Tongue (tissue), 3 donors: ENCODE measurements at places on chromosomes 11 and 22.

DNA sequence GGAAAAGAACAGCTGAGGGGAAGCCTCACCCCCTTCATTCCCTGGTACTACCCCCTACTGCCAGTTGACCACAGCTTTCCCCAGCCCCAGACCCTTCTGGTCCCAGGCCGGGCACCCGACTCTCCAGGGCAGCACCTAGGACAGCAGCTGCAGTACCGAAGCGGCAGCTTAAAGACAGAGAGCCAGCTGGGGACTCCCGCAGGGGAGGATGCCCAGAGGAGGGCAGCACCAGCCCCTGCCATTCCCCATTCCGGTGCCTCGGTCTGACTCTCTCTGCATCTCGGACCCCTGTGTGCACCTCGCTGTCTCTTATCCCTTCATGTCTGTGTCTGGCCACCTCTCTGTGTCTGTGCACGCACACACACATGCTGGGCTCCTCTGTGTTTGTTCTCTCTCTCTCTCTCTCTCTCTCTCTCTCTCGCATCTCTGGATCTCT lies 9.4 kb downstream of the IGSF9B start:
- DNase-seq: peak; percentile 82

DNA sequence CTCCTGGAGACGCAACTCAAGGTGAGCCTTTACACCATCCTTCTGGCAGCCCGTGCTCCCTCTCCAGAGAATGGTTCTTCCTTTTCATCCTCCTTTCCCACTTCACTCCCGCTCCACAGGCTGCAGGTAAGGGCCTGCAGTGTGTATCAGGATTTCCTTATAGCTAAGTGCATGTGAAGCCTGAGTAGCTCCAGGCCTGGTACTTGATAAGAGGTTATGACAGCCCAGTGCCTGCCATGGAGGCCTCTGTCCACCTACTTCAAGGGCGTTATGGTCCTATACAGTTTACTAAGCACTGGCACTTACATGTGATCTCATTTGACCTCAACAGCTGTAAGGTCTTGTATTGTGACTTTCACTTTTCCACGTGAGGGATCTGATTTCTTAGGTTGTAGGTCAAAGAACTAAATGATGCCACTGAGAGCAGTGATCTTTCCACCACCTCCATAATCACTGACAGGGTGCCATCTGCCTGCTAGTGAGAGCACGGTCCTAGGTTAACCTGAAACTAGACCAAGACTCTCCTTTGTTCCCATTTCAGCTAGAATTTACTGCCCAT lies 18.1 kb downstream of the SSH3 start:
- DNase-seq: no peak

DNA sequence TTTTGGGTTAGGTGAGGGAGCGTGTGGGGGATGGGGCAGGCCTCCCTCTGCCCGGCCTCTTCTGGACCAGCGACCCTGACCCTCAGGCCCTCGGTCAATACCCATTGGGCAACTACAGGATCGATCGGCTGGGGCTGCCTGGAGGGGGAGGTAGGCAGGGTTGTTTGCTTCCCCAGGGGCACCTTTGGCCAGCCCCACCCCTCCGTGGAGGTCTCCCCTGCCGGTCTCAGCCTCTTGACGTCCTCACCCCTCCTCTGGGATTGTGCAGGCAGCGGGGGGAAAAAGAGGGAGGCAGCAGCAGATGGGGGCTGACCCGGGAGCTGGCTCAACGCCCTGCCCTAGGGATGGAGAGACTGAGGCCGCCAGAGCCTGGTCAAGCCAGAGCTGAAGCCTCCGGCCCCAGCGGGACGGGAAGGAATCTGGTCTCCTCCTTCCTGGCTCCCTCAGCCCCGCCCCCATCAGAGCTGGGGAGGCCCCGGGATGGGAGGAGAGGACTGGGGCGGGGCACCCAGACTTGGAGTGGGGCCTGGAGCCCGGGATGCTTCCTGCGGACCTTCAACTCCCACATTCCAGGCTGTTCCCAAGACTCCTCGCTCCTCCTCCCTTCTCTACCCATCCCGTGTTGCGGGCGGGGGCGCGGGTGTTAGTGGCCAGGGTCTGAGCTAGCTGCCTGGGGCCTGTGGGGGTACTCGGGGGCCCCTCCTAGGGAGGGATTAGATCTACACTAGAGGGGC lies 14.4 kb upstream of the CDC42EP1 start:
- peak; percentile 95 for DNase-seq

DNA sequence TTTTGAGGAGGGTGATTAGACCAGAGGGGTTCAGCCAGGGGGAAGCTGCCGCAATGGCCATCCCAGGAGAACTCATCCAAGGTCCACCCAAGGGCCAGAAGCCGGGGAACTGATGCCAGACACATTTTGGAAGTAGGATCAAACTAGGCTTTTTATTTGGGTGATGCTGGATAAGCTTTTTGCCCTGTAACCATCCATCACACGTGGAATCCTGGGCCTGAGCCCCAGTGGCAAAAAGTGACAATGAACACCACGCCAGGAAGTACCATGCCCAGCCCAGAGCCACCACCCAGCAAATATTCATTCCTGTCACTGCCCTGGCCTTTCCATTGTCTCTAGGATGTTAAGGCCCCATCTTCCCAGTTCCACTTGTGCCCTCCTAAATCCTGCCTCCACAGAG lies 85.9 kb downstream of the ZC3H12C start:
- DNase-seq: no peak

DNA sequence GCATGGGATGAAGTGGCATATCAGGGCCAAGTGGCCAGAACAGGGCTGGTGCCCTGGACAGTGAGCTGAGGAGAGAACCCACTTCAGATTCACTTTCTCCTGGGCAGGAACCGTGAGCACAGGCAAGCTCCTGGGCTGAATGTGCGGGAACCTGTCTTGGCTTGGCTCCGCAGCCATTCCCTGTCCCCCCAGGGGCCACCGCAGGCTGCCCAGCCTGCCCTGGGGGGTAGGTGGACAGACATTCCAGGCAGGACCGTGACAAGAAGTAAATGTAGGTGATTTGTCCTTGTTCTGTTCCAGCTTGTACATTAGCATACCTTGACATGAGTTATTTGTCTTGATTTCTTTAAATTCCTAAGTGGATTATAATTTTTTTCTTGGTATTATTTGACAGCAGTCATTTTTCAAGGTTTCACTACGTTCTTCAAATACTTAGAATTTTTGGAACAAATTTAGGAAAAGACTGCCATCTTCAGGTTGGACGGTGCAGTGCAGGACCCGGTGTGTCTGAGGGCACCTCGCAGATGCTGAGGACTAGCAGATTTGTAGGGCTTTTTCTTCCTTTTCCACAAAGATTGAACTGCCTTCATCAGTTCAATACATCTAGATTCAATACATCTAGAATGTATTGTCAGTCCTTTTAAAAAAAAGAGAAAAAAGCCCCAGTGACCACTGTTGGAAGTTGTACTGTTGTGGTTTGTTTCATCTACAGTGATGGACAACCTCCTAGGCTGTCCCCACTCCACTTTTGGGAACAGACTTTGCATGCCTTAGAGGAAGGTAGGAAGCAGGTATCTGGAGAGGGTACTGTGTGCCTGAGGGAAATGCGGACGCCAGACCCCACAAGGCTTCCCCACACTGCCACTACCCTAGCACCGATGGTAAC lies 115.1 kb upstream of the RASSF10 start:
- peak; percentile 82 for DNase-seq

GRCh38 chr11:126415669-126416420 lies 60.4 kb downstream of the ST3GAL4 start:
- DNase-seq: peak; percentile 96

GRCh38 chr11:128551058-128551457 lies 36.3 kb downstream of the ETS1 start:
- DNase-seq: peak; percentile 57

GRCh38 chr22:29817724-29818123 lies 20.4 kb downstream of the ASCC2 start:
- DNase-seq: no peak

DNA sequence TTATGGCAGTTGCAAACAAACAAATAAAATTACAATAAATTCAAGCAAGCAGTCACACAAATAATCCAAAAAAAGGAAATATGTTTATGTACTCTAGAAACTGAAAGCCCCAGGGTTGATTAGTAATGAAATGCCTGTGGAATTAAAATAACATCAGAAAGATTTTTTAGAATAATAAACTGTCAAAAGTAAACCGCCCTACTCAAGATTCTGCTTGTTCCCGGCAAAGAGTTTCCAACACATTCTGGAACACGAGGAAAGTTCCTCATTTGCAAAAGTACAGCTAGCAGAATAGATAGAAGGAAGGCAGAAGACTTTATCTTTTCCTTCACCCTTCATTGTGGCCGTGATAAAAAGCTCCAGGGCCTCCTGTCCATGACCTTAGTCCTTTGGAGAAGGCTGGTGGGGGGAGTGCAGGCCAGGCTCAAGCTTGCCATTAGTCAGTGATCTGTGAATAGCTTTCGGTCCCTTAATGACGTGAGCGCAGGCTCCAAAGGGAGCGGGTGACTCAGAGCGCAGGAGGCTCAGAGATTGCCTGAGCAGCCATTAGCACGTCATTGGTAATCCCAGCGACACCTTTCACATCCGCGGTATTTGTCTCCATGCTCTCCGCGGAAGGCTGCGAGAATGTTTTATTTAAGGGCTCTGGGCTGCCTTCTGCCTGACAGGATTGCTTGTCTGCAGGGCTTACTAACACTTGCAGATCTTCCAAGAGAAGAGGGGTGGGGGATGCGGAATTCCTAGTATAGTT lies 458.3 kb downstream of the METTL15 start:
- peak; percentile 70 for DNase-seq

- DNase-seq: peak; percentile 36
These were observed 68.6 kb downstream of the LRP5 start for GRCh38 chr11:68380786-68381622.

GRCh38 chr22:41857155-41857859 lies 24.4 kb downstream of the SREBF2 start:
- peak; percentile 58 for DNase-seq

GRCh38 chr11:66686100-66686785 lies 8.6 kb upstream of the RBM4B start:
- peak; percentile 57 for DNase-seq

- DNase-seq: no peak
These were observed 21.9 kb upstream of the GRIA4 start for GRCh38 chr11:105588001-105588400.

- DNase-seq: no peak
These were observed 3.6 kb downstream of the PLA2G6 start for GRCh38 chr22:38177926-38178604.

- DNase-seq: peak; percentile 58
These were observed 90.3 kb downstream of the TMPRSS5 start for GRCh38 chr11:113615773-113616172.

DNA sequence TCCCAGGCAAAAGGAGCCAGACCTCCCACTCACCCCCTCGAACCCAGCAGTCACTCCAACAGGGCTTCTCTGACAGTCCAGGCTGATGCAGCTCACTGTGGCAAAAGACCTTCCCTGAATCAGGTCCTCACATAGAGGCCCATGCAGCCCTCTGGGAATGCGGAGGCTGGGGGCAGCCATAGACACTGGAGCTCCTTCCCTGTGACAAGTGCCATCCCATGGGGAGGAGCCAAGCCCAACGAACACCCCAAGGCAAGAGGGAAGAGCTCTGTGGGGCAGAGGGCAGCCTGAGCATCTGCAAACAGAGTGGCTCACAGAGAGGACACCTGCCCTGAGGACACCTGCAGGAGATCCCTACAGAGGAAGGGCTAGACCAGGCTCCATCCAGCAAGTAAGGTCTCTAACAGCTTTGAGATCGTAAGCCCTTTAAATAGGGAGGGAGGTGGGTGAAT lies at the start of gene LINC01488:
LINC01488 (plus strand) TSS at position 271 of the 452 bp plus-strand sequence.
- no peak for DNase-seq

GRCh38 chr11:61131186-61131585 lies 28.9 kb downstream of the CD5 start:
- DNase-seq: peak; percentile 93

- no peak for DNase-seq
These were observed 24.7 kb downstream of the MACROD1 start for GRCh38 chr11:64141081-64141783.

- DNase-seq: no peak
These were observed 27.8 kb downstream of the LIMK2 start for GRCh38 chr22:31239771-31240370.

DNA sequence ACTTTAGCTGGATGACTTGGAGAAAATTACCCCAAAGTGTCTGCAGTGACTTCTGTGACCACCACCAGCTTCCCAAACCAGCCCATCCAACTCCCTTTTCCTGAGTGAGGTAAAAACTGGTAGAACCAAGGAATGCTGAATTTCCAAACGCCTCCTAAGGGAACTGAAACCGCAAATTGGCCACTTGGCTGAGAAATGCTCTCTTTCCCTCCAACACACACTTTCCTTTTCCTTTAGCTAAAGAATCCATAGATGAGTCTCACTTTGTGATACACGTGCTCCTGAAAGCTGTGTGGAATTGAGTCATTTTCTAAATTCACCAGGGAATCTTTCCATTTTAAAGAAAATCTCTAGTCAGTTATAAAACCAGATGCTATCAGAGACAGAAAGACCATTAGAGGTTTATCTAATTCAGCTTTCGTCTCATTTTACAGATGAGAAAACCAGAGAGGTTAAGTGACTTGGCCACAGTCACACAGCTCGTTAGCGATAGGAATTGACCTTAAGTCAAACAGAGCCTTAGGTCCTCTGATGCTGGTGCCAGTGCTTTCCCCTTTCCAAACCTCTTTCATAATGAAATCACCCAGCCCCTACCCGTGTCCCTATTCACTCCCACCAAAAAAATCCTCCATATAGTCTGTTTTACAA lies 137.2 kb downstream of the COMMD9 start:
- DNase-seq: no peak

GRCh38 chr11:17967661-17968060 lies 45.2 kb downstream of the SERGEF start:
- no peak for DNase-seq

- peak; percentile 48 for DNase-seq
These were observed 43.4 kb upstream of the SC5D start for GRCh38 chr11:121249039-121249663.

- DNase-seq: no peak
These were observed 31.4 kb upstream of the TTC12 start for GRCh38 chr11:113282898-113283437.

DNA sequence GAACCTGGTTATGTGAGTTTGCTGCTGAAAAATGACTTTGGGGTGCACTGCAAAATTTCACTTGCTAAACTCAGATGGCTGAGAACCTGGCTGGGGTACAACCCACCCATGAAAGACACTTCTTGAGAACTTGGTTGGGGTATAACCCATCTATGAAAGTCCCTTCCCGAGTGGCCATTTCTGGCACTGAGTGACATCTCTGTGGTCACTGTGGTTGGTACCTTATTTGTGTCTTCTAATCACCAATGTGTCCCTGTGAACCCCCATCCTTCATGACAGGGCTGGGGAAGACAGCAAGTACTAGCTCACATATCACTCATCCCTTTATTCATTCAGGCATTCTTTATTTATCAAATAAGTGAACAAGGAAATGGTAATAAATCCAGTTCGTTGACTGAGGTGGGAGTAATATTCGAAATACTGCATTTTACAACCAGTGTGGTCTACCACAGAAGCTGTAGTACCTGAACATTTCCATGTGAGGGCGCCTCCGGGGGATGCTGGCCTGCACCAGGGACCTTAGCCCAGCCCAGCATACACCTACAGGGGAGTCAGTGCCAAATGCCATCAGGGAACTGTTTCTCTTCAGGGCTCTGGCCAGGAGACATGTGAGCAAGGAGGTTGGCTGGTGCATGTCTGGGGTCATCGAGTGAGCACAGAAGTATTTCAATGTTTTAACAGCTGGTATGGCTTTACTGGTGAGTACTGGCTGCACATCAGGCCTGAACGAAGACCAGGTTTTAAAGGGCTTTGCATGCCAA lies 122.1 kb downstream of the CSNK2A3 start:
- peak; percentile 50 for DNase-seq

- DNase-seq: no peak
These were observed 117.5 kb upstream of the NNMT start for GRCh38 chr11:114178656-114179055.
